T-helper 17 cell (primary cell): ENCODE measurements at places on chromosomes 3 and 15. TPM values are rescaled to one million over a fixed set of nuclear protein-coding genes. Genes with fewer than 3 reads are reported as not detected.

DNA sequence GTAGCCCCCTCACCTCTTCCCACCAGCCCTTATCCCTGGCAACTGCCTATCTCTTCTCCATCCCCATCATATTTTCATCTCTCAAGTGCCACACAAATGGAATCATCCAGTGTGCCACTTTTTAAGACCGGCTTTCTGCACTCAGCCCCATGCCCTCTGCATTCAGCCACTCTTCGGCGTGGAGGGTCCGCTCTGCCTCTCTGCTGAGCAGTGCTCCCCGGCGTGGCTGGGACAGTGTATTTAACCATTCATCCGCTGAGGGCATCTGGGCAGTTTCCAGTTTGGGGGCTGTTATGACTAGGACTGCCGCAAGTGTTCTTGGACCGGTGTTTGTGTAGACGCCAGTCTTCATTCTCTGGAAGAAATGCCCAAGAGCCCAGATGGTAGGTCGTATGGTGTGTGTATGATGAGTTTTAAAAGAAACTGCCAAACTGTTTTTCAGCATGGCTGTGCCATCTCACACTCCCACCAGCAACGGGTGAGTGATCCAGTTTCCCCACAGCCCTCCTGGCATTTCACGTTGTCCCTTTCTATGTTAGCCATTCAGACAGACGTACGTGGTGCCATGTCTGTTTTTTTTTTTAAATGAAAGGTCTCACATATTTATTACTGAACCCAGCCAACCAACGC is 20.9 kb downstream of the IQSEC1 start:
- no peak for DNase-seq
- H3K27me3 ChIP-seq = peaks cover 6% of the 10 kb centered on the region
- no peak overlapping the region for H3K27ac ChIP-seq
- H3K36me3 ChIP-seq = peaks cover 2% of the 10 kb centered on the region
- no peak overlapping the region for H3K4me3 ChIP-seq

DNA sequence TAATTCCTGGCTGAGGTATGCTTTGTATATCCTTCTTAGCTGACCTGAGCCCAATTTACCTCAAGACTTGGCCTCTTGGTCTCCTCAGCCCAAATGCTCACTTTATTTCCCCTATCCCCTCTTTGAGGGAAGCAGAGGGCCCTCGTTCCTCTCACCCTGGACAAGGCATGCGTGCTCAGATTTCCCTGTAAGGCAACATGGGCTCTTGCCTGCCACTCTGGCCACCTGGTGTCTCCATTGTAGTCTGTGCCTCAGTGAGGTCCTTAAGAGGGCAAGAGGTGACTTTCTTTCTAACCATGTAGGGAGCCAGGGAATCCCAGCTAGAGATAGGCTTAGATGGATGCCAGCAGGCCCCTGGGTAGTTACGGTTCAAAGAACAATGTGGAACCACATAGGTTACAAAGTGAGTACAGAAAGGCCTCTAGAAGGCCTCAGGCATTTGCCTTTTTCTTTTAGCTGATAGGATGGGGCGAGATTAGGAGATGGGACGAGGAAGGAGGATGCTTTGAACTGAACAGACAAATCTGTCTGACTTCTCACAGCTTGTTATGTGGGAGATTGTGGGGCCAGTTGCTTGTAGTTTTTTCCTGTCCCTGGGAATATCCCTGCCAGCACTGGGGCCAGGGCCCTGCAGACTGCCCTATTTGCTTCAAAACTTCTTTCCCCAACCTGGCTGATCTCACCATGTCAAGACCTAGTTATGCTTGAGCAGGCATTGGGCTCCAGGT is 1.1 kb upstream of the INTS14 start:
- peak overlapping the region; percentile 96 for H3K27ac ChIP-seq
- H3K4me3 ChIP-seq = peak overlapping the region; percentile 98
- no peak for DNase-seq
- H3K36me3 ChIP-seq = no peaks in the 10 kb centered on the region

DNA sequence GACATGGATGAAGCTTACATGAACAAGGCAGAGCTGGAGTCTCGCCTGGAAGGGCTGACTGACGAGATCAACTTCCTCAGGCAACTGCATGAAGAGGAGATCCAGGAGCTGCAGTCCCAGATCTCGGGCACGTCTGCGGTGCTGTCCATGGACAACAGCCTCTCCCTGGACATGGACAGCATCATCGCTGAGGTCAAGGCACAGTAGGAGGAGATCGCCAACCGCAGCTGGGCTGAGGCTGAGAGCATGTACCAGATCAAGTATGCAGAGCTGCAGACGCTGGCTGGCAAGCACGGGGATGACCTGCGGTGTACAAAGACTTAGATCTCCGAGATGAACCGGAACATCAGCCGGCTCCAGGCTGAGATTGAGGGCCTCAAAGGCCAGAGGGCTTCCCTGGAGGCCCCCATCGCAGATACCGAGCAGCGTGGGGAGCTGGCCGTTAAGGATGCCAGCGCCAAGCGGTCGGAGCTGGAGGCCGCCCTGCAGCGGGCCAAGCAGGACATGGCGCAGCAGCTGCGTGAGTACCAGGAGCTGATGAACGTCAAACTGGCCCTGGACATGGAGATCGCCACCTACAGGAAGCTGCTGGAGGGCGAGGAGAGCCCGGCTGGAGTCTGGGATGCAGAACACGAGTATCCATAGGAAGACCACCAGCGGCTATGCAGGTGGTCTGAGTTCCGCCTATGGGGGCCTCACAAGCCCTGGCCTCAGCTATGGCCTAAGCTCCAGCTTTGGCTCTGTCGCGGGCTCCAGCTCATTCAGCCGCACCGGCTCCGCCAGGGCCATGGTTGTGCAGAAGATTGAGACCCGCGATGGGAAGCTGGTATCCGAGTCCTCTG is 77.6 kb downstream of the CLDN11 start:
- H3K27me3 ChIP-seq = peaks cover 8% of the 10 kb centered on the region
- DNase-seq = no peak
- H3K27ac ChIP-seq = no peak overlapping the region
- no peaks in the 10 kb centered on the region for H3K36me3 ChIP-seq
- H3K4me3 ChIP-seq = no peak overlapping the region

GRCh38 chr3:76724075-76724474 is 315.8 kb upstream of the ROBO2 start:
- no peaks in the 10 kb centered on the region for H3K27me3 ChIP-seq
- no peaks in the 10 kb centered on the region for H3K36me3 ChIP-seq
- H3K4me1 ChIP-seq = no peaks in the 10 kb centered on the region
- no peak overlapping the region for H3K4me3 ChIP-seq

GRCh38 chr3:187667526-187667925 is 2.7 kb downstream of the SST start:
- H3K27ac ChIP-seq = no peak overlapping the region
- peaks cover 64% of the 10 kb centered on the region for H3K27me3 ChIP-seq
- no peak for DNase-seq
- H3K4me1 ChIP-seq = no peaks in the 10 kb centered on the region

The GP9 gene
- total RNA-seq = 3.8 TPM

The MOBP gene
- total RNA-seq = not detected

The SCAANT1 gene
- total RNA-seq = not detected

The DNAH12 gene
- total RNA-seq = 0.23 TPM

The ESYT3 gene
- total RNA-seq = not detected

The GALNT15 gene
- not detected for total RNA-seq

The CTXN2 gene
- total RNA-seq = not detected
